ENCODE measurements at places on chromosomes 3 and 15.

DNA sequence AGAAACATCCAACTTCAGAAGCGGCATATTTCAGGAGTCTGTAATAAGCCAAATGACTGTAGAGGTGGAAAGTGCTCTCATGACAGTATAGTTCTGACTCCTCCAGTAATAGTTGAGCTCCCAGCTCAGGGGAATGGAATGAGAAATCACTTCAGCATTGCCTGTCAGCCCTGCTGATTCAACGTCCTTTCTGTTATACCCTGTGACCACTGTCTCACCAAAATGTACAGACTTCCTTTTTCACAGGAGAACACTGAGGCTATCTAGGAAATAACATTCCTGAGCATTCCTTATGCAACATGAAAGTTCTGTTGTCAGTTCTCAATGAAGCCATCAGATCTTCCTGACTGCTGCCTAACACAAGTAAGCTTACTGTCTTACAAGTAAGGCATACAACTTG, 284.5 kb upstream of the MME start:
- no peak for DNase-seq

DNA sequence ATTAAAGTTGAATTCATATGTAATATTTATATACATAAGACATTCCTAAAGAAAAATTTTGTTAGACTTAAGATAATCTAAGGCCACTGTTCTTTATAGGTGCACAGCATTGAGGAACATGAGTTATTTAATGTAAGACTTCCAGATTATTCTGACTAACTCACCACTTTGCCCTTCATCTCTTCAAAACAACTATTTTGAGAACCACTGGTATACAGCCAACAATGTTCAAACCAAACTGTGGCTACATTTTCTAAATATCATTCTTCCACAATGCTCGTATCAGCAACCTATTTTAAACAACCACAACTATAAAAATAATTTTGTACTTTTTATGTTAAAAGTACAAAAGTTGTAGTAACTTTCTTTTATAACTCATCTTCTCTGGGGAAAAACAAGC, 199.8 kb upstream of the ALCAM start:
- DNase-seq = no peak

GRCh38 chr15:99932676-99933402, 199.6 kb upstream of the LYSMD4 start:
- no peak for DNase-seq

DNA sequence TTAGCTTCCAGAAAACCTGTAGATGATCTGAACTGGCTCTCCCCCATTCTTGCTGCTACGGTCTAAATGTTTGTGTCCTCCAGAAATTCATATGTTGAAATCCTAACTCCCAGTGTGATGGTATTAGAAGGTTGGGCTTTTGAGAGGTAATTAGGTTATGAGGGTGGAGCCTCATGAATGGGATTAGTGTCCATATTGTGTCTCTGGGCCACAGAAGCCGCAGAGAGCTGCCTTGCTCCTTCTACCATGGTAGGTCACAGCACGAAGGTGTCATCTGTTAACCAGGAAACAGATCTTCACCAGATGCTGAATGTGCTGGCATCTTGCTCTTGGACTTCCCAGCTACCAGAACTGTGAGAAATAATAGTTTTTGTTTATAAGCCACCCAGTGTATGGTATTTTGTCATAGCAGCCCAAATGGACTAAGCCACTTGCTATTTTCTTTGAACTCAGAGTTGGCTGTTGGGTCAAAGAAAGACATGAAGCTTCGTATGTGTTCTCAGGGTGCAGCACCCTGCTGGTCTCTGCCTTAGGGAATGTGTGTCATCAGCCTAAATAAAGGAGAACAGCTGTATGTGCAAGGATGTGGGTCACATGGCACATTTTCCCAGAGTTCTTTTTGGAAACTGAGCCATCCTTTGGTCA, 317.5 kb upstream of the SLCO3A1 start:
- DNase-seq = no peak

DNA sequence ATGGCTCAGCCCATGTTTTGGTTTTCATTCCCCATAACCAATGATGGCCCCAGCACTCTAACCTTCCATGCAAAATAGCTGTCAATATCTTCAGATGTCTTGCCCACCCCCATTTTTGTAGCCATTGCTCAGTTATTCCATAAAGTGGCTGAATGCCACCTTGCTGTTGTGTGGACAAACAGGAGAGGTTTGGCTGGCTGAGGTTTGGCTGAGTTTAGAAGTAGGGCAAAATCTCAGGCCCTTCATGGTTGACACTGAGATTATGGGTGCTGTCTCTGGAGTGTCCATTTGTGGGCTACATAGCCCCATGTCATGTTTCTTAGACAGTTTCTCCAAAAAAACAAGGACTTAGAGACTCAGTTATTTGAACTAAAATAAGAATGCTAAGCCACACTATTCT, 96.9 kb downstream of the TCF12 start:
- DNase-seq = no peak

DNA sequence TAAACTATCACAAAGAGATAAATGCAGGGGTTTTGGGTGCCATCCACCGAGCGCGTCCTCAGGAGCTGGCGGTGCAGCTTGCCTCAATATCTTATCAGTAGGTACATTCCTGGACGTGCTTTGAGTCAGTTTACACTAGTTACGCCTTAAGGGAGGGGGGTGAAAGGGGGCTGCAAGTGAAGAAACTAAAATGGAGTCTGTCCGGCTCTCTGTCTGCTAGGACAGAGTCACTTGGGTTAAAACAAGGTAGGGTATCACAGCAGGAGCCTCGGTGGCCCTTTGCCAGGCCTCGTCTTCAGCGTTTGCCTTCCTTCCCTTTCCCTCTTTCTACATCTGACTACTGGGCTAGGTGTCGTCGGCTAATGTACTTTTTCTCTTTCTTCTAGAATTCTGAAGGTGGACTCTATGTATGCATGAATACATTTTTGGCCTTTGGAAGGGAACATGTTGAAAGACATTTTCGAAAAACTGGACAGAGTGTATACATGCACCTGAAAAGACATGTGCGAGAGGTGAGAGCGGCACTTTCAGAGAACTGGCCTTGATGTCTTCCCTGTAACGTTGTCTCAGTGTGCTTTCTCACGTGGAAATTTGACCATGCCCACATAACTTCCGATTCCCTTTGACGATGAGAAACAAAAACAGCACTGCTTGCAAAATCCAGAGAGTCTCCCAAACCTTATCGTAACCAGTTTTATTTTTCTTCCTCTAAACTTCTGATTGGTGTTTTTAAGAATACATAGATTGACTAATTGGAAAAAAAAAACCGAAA, 28.8 kb downstream of the USP13 start:
- no peak for DNase-seq

- no peak for DNase-seq
These were observed 83.4 kb upstream of the WNT7A start for GRCh38 chr3:13963137-13963886.

GRCh38 chr3:35241236-35241635, 398.1 kb upstream of the ARPP21 start:
- no peak for DNase-seq

GRCh38 chr3:110956081-110956480, 115.5 kb upstream of the NECTIN3 start:
- DNase-seq = no peak

GRCh38 chr3:115517457-115518050, 105.8 kb upstream of the GAP43 start:
- no peak for DNase-seq

- DNase-seq = no peak
These were observed 41.3 kb downstream of the PPM1L start for GRCh38 chr3:160797356-160797755.

DNA sequence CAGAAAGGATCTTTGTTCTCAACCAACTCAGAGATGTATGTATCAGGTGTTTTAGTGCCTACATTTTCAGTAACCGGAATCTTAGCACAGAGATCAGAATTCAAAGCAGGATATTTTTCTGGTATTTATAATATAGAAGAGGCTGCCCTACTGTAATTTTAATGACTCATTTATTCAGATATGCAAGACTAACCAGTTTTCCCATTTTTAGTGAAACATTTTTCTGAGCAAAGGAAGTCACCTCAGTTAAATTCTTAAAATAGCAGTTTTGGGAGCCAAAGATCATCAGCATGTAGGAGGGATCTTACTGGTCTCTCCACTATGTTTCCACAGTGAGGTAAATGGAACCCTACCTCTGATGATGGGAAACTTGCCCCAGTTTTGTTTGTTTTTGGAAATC, 42.0 kb downstream of the SRP14 start:
- DNase-seq = no peak

DNA sequence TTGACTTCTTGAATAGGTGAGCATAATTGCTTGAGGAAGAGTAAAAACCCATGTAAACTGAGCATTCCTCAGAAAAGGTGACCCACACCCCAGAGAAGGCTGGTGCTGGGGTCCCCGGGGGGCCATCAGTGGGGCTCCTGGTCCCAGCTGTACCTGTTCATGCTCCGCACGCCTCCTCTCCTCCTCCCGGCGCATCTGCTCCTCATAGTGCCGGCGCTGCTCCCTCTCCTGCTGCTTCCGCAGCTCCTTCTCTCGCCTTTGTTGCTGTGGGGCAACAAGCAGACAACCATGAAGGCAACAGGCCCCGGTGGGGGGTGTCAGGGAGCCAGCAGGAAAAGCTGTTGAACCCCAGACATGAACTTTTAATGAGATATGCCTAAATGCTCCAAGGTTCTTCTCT, 113.7 kb upstream of the SLC2A2 start:
- no peak for DNase-seq

GRCh38 chr15:76330080-76330680, 6.4 kb upstream of the ISL2 start:
- DNase-seq = no peak

DNA sequence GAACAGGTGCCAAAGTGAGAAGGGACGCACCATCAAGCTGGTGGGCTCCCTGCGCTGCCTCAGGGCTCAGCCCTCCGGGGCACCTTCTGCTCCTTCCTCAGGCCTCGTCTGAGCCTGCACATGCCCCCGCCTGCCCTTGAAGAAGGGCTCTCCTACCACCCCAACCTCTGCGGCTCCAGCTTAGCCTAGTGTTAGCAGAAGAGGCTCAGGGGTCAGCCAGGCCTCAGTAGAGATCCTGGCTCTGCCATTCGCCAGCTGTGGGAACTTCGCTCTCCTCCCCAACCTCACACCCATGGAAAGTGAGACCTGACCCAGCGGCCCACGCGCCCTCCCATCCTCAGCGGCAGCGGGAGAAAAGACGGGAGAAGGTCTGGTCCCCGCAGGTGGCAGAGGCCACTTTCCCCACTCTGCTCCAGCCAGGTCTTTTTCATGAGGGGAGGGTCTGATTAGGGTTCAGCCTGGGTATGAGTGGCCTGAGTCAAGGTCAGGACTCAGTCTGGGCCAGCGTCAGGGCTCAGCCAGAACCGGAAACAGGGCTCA, 8.2 kb downstream of the GRIP2 start:
- DNase-seq = no peak

- DNase-seq = no peak
These were observed 237.1 kb downstream of the KCNMB2 start for GRCh38 chr3:178773358-178773757.

GRCh38 chr3:97927704-97928103, 44.5 kb downstream of the RIOX2 start:
- DNase-seq = no peak

DNA sequence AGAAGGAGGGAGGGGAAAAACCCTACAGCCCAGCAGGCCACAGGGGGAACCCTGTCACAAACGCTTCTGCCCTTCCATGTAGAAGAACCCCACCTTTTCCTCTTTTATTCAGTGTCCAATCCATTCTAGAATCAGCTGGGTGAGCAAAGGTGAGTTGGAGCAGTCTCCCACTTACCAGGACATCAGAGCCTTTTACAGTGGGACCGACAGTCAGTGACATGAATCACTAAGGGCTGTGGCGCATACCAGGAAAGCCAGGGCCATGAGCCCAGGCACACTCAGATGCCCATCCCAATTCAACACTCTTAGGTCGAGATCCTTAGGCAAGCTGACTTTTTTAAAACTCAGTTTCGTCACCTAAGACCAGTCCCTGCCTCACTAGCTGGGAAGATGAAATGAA, 146.1 kb downstream of the AQP9 start:
- DNase-seq = no peak

- no peak for DNase-seq
These were observed 404.2 kb upstream of the RARB start for GRCh38 chr3:25023876-25024275.

DNA sequence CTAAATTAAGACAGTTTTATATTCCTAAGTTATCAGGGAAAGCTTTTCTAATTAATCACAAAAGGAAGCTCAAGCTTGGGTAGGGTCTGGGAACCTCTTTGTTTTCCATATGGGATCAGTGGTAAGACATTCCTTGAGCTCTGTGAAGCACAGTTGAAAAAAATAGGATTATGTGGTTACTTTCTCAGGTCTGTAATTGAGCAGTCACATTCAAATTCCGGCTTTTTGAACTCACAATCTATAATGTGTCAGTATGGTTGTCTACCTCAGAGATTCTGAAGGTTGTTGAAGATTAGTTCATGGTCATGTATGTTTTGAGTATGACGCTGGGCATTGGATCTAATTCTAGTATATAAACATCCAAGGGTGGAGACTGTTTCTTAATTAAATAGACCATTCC, 364.5 kb downstream of the LPP start:
- DNase-seq = no peak

DNA sequence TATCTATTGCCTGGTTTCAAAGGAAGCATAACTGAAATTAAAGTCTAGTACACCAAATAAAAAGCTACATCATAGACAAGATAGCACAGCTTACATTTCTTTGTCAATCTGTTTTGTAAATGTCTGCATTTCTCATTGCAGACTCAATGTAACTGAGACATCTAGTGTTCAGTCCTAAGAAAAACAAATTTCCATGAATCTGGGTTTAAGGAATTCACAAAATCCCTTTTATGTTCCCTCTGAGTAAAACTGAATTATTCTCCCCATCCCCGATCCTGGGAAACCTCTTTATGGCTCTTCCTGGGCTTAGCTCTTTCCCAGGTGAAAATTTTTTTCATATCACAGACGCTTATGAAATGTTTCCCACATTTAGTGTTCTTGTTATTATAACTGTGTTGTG, 21.6 kb upstream of the RASA2 start:
- DNase-seq = no peak

DNA sequence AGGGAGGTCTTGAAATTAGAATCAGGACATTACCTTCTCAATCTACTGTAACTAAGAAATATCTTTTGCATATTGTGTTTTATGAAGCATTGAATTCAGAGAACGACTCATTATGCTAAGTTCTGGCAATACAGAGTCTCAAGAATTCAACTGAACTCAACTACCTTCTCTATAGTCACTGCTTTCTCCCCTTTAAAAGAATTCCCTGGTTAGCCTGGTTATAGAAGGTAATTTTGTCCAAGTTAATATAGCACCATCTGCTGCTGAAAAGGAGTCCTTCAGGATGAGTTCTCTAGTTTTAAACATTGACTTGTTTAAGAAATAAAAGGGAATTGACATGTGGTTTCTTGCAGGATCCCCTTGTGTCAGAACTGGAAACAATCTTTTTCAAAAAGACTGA, 60.2 kb downstream of the IL16 start:
- no peak for DNase-seq

DNA sequence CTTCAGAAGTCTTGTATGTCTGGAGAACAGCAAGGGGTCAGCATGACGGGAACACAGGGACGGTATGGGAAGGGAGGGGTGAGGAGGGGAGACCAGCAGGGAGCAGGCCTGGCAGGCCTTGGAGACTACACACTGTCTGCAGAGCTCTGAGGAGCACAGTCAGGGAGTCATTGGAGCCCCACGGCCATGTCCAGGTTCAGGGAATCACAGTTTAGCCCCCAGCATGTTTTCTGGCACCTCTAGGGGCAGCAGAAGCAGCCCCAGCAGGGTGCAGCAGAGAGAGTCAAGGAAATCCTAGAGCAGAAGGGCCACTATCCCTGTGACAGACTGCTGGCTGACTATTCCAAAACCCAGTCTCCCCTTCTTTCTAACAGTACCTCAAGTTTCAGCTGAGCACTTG, 3.2 kb downstream of the LAMP3 start:
- DNase-seq = no peak

- no peak for DNase-seq
These were observed 429.4 kb upstream of the PROK2 start for GRCh38 chr3:72214066-72214951.

- no peak for DNase-seq
These were observed 227.5 kb downstream of the DTWD1 start for GRCh38 chr15:49848282-49848724.

Data from dorsolateral prefrontal cortex (tissue), 122 donors.